ENCODE measurements at places on chromosomes 11 and 22.

DNA sequence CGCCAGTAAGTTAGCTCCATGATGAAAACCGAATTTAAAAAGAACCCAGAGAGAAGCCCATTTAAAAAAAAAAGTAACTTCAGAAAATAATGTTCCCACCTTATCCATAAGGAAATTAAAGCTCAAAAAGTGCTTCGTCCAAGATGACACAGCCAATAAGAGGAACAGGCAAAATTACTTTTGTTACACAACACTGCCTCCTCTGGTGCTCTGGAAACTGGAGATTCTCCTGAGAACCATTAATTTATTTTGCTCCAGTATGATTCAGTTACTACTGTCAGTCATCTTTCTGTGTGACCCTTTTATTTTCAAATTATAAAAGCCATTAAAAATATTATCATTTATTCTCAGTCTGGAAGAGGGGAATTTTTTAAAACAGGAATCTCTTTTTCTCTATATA lies 2.0 kb downstream of the IFT27 start:
- DNase-seq: no peak

DNA sequence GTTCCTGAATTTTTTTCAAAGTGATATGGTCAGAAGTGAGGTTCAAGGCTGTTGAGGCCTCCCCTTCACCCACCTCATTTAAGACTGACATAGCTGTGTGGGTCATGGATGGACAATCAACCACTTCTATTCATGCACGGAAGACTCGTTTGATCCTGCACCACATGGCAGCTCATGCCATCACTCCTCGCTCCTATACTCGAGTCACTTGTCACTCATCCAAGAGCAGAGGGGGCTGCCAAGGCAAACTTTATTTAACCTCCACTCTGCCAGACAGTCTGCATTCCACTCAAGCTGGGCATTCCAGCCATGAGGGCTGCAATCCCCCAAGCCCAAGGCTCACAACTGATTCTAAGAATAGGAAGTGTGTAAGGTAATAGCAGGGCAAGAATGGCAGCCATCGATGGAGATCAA lies 34.1 kb downstream of the SNX19 start:
- DNase-seq: no peak

DNA sequence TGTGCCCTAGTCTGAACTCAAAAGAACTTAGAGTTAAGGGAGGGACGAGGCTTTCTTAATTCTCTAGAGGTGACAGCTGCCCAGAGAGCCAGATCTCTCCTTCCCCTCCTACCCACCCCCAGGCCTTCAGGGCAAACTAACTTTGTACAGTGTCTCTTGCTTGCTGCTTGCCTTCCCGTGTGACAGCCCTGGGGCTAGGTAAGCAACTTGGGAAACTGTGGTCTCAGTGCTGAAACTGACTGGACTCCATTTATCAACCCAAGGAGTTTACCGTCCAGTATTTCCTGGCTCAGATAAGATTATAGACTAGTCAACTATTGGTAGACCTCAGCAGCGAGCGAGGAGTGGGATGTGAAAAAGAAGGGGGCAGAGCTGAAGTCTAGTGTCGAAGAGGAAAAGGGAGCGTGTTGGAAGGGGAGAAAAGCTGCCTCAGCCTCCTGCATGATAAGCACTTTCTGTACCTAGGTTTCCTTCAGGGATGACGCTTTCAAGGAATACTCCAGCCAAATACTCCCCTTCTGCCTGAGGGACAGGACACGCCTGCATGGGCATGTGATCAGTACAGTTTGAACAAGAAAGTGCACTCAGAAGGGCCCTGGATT lies 43.3 kb upstream of the WEE1 start:
- no peak for DNase-seq

DNA sequence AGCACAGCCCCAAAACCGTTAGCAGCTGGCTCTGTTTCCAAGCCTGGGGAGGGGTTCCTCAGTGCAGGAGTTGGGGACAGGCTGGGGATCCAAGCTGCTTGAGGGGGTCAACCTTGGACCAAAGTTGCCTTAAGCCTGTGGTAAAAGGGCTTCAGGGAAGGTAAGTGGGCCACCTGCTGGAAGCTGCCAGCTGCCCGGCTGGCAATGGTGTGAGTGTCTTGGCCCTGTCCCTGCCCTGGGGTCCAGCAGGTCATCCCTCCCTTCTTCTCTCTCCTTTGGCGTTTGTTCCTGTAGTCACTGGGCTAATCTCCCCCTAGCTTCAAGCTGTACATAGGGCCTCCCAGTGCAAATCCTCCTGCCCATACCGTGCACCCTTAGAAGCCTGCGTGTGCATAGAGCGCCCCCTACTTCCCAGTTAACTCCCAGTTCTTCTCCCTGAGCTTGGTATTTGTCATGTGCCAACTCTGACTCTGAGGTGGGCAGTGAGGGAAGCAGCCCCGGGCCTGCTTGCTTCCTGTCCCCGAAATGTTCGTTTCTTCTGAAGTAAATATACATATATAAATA lies 4.4 kb downstream of the TMEM258 start:
- no peak for DNase-seq

GRCh38 chr11:34864424-34864823 lies 51.8 kb downstream of the APIP start:
- DNase-seq: no peak

GRCh38 chr22:46592390-46592872 lies 27.8 kb upstream of the GRAMD4 start:
- no peak for DNase-seq

- no peak for DNase-seq
These were observed 86.5 kb upstream of the B3GAT1 start for GRCh38 chr11:134498326-134499139.

GRCh38 chr11:122920579-122920978 lies 38.0 kb downstream of the JHY start:
- no peak for DNase-seq

DNA sequence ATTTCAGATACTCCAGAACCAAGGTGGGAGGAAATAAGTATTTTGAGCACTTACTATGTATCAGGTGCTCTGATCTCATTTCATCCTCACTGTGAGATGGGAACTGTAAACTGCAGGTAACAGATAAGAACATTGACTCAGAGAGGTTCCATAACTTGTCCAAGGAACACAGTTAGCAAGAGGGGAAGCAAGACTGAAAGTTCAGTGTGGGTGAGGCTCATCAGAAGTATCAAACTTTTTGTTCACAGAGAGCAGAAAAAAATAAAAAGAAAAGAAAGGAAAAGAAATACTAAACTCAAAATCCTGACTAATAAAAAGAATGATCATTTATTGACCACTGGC lies 37.1 kb downstream of the RAB30 start:
- no peak for DNase-seq

GRCh38 chr11:117872420-117872961 lies 4.0 kb downstream of the FXYD6 start:
- DNase-seq: no peak
